Right atrium auricular region (tissue), 2 donors: ENCODE measurements at places on chromosomes 13 and 19. TPM values are rescaled to one million over a fixed set of nuclear protein-coding genes. Genes with fewer than 3 reads are reported as not detected.
A peak's percentile ranks its signal among the peaks of the same experiment; 100 is the strongest.

GRCh38 chr13:110403315-110403714 lies 96.2 kb downstream of the COL4A2 start:
- H3K4me1 ChIP-seq: peaks cover 65% of the 10 kb centered on the region
- no peak overlapping the region for H3K4me3 ChIP-seq
- DNase-seq: no peak
- H3K27me3 ChIP-seq: no peaks in the 10 kb centered on the region
- H3K36me3 ChIP-seq: no peaks in the 10 kb centered on the region
- peak overlapping the region; percentile 52 for H3K27ac ChIP-seq

The KIR2DL3 gene
- total RNA-seq: not detected

DNA sequence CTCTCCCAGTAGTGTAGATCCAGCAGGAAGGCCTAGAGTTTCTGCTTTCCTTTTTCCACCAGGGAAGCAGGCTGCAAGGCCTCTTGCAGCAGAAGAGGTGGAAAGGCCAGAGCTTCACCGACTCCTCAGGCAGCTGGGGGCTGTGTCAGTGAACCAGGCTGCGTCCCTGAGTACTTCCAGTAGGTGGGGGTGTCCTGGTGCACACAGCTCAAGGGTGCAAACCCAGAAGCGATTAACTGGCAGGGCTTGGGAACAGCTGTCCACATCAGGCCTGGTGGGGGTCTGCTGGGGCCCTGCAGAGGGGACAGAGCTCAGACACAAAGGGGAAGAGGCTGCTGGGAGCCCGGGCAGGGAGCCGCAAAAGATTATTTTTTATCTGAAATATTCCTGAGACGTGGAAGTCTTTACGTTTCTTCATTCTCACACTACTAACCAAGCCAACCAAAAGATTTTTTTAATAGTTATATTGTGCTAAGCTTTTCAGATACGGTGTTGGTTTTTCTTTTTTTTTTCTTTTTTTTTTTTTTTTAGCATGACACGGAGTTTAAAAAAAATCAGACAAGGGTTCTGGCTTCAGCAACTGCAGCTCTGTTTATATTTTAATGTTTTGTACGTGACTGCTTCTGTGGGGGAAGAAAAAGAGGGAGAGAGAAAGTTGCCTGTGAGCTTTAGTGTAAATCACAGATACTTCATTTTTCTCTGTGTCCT lies 11.0 kb downstream of the TSHZ3 start:
- no peak overlapping the region for H3K4me3 ChIP-seq
- peaks cover 17% of the 10 kb centered on the region for H3K4me1 ChIP-seq
- H3K36me3 ChIP-seq: no peaks in the 10 kb centered on the region
- DNase-seq: peak; percentile 81
- H3K27ac ChIP-seq: peak overlapping the region; percentile 42

- H3K36me3 ChIP-seq: no peaks in the 10 kb centered on the region
- no peaks in the 10 kb centered on the region for H3K27me3 ChIP-seq
- DNase-seq: peak; percentile 76
- no peak overlapping the region for H3K4me3 ChIP-seq
- peaks cover 8% of the 10 kb centered on the region for H3K4me1 ChIP-seq
- peak overlapping the region; percentile 19 for H3K27ac ChIP-seq
These were observed 47.7 kb upstream of the USPL1 start for GRCh38 chr13:30569901-30570576.

- no peak overlapping the region for H3K27ac ChIP-seq
- peaks cover 17% of the 10 kb centered on the region for H3K27me3 ChIP-seq
- no peak overlapping the region for H3K4me3 ChIP-seq
- H3K36me3 ChIP-seq: no peaks in the 10 kb centered on the region
- H3K4me1 ChIP-seq: peaks cover 16% of the 10 kb centered on the region
- DNase-seq: no peak
These were observed 11.9 kb downstream of the LRFN1 start for GRCh38 chr19:39308531-39309304.

The ZBTB32 gene
- not detected for total RNA-seq
